Muscle of leg (tissue), 16 donors: ENCODE measurements at places on chromosomes 6 and 20. TPM values are rescaled to one million over a fixed set of nuclear protein-coding genes. Genes with fewer than 3 reads are reported as not detected.

The NOX3 gene
- total RNA-seq, result not detected

The TCP11 gene
- 0.44 TPM for total RNA-seq

The SCUBE3 gene
- total RNA-seq, result 0.40 TPM

The SLCO4A1 gene
- 0.53 TPM for total RNA-seq

The CLPSL1 gene
- total RNA-seq, result not detected

The PNPLA1 gene
- total RNA-seq, result not detected

The MICB gene
- 0.75 TPM for total RNA-seq

The MACROD2 gene
- total RNA-seq, result 3.7 TPM

The JPH2 gene
- total RNA-seq, result 76.8 TPM
